Kidney tubule cell (primary cell): ENCODE measurements at places on chromosomes 13 and 19.

DNA sequence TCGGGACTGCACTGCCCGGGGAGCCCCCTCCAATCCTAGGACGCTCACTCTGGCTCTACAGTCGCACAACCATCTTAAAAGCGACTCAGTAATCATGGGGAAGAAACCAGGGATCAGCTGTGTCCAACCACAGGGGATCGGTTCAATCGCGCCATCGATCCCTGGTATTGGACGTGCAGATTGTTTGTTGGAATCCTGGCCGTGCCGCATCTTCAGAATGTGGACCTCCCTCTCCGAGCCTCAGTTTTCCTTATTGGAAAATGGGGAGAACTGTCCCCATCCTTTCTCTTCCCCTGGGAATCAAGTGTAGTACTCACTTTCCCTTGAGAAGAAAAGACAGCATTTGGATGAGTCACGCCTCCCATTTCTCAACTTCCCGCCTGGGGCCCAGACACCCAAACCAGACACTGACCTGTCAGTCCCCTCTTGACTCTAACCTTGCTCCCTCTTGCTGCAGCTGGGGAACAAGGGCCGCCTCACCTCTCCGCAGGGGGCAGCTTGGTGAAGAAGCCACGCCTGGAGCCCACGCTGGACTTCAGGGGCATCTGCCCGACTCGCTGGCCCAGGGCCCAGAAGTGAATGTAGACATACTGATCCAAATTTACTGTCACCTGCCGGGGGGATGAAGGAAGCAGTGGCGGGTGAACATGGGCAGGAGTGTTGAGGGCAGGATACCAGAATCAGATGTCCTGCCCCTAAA lies 17.6 kb downstream of the EMP3 start:
- DNase-seq: no peak

DNA sequence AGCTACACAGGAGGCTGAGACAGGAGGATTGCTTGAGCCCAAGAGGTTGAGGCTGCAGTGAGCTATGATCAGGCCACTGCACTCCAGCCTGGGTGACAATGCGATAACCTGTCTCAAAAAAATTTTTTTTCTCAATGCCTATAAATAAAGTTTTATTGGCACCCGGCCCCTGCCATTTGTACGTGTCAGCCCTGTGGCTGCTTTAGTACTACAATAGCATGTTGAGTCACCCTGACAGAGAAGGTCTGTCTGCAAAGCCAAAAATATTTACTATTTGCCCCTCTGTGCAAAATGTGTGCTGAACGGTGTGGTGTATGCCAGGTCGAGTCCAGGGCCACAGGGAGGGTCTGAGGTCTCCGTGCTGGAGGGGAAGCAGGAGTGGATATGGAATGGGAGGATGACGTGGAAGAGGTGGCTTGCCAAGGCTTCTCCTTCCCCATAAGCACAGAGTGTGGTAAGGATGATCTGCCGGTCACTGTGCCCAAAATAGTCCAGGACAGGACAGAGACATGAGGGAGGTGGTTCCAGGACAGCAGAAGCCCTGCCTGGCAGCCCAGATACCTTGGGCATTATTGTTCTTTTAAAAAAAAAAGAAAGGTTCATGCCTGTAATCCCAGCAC lies 10.0 kb downstream of the NMRK2 start:
- DNase-seq: no peak

GRCh38 chr19:37983916-37984315 lies 76.9 kb downstream of the SIPA1L3 start:
- DNase-seq: no peak

DNA sequence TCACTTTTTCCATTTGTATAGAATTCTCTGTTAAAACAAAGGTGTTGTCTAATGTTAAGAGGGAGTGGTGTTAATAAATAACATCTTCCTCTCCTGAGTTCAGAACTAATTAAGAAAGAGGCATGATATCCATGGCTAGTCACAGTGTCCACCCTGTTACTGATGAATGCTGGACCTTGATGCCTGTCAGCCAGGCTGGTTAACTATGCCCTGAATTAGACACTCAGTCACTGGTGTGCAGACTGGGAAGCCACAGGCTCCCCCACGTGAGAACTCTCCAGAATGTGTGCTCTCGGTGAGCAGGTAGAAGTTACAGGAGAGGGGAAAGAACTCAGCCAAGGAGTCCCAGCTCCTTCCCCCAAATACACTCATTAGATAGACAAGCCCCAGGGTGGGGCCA lies 56.1 kb upstream of the RNF113B start:
- peak; percentile 78 for DNase-seq

DNA sequence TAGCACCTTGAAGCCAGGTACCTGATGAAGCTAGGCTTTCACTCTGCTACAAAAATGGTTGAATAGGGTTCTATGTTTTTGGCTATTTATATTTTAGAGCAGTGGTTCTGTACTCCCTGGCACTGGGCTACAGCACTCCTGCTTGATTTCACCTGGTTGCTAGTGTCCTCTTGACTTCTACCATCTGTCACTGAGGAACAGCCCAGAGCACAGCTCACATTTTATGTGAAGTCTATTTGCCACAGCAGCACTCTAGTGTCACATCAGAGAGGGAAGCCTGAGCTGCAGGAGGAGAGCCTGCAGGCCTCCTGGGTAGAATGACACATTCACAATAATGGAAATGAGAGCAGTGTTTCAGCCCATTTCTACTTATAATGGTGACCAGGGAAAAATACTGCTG lies 184.2 kb downstream of the ZNF486 start:
- no peak for DNase-seq

GRCh38 chr13:113996081-113996911 lies 22.4 kb upstream of the C13orf46 start:
- DNase-seq: no peak

DNA sequence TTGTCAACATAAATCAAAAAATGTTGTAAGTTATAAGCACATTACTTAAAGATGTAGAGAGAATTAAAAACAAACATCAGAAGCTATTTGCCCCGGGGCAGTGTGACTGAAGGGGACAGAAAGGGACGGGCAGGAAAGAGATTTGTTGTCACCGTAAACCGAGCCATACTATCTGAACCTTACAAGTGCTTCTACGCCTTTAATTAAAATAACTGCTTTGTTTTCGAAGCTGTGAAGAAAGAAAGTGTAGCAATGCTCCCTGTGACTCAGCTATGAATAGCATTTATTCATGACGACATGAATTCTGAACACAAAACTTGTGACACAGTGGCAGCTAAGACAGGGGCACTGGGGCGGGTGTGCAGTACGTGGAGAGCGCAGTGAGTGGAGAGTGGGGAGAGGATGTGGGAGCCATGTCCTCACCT lies 30.0 kb downstream of the ZNF787 start:
- peak; percentile 36 for DNase-seq

GRCh38 chr13:26340807-26341206 lies 86.9 kb downstream of the CDK8 start:
- no peak for DNase-seq

- peak; percentile 63 for DNase-seq
Observed at GRCh38 chr19:29714953-29715700, at the start of gene C19orf12. Gene C19orf12 (minus strand): TSS chr19:29715261. CDS start chr19:29708413, 6,848 bp downstream.

- no peak for DNase-seq
Observed at GRCh38 chr13:19153782-19154450, 27.7 kb downstream of the TUBA3C start.

DNA sequence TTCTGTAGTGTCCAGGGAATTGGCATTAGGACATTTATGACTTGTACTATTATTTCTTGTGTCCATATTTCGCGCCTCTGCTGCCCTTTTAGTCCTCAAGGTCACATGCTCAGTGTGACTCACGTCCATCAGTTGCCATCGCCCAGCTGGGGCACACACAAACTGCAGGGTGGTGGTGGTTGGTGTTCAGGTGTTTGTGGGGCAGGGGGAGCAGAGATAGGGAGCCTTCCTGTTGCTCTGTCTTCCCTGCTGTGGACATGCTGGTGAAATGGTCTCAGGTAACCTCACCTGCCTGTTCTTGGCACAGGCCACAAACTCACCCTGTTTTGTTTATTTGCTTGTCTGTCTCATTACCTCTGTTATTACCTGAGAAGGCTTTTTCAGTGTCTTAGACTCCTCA lies 22.4 kb downstream of the PRR12 start:
- peak; percentile 27 for DNase-seq

- DNase-seq: no peak
Observed at GRCh38 chr19:2827840-2828489, 8.3 kb downstream of the ZNF554 start.

GRCh38 chr19:4016903-4017638 lies 9.5 kb downstream of the PIAS4 start:
- no peak for DNase-seq

- peak; percentile 35 for DNase-seq
Observed at GRCh38 chr13:34300559-34300958, 482.6 kb downstream of the RFC3 start.

DNA sequence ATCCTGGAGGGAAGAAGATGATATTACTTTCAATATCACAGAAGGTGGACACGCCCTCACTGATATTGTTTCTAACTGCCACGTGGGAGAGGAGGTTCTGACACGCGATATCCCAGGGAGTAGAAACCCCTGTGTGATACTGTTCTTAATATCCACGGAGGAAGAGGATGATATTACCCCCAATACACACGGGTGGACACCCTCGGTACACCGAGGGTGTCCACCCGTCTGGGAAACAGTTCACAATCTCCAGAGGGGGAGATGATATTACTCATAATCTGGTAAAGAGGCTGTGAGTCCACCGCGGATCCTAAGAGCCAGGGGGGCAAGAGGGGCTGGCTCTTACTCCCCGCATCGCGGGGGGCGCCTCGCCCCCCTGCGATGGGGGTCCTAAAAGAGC lies 29.7 kb upstream of the RGCC start:
- DNase-seq: no peak

- no peak for DNase-seq
Observed at GRCh38 chr13:50940509-50940908, 30.9 kb downstream of the RNASEH2B start.

DNA sequence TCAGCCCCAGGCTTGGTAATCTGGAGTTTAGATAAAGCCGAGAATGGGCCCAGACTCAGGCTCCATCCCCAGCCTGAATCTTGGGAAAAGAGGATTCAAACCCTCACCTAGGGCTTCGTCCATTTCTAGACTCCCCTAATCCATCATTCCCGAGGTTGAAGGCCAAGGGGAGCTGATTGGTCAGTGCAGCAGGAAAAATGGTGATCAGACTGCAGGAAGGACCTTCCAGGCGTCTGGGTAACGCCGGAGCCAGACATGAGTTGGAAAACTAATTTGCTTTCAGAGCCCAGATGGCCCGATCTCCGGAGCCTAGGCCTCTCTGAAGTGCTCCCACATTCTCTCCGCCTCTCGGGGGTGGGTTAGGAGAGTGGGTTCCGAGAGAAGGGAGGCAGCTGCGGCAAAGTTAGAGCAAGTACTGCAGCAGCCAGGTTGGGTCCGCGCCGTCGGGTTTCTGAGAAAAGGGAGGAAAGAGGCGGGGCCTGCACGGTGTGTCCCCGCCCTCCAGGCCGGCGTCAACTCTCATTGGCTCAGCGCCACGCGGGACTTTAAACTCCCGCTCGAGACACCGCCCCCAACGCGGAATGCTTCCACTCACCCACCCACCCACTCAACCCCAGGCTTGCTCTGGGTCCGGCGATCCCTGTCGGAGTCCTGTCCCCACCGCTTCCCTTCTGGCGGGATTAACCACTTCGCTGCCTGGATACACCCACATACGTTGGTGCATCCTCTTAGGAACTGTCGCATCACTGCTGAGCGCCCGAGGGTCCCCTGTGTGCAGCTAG lies 788 bp upstream of the RTBDN start:
- DNase-seq: no peak

DNA sequence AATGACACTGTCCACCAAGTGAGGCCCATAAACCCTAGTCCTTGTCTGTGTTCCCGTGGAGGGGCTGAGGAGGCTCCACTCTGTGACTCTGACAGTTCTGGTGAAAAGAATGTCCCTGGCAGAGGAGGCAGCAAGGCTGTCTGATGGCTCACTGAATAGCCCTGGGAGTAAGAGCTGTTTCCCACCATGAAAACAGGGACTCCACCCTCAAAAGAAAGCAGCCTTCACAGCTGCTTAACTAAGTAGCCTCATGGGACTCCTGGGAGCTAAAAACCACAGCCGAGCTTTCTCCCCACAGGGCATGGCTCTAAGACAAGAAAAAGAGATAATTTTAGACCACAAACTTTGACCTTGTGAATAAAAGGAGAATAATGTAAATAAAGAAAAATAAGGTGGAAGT lies 135.1 kb upstream of the FRY start:
- no peak for DNase-seq
